ENCODE measurements at places on chromosomes 5 and 9. TPM values are rescaled to one million over a fixed set of nuclear protein-coding genes. Genes with fewer than 3 reads are reported as not detected.

DNA sequence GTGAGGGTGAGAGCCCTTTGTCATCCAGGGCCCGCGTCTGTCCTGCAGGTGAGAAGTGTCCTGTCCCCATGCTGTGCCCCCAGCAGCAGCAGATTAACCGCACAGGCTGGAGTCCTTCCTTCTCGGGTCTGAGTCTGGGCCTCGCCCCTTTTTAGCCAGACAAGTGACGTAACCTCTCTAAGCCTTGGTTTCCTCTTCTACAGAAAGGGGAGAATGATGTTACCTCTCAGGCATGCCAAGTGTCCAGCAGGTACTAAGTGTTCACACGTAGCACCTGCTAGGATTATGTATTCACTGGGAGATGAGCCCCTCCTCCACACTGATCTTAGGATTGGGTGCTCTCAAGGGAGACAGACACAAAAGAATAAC lies 6.9 kb downstream of the NEURL1B start:
- no peak for DNase-seq

HSD17B4 gene
- 170 TPM for total RNA-seq

- DNase-seq, result no peak
Measured at GRCh38 chr5:112604732-112605630, 132.7 kb upstream of the APC start.

KIF20A gene
- total RNA-seq, result 35.2 TPM

DNA sequence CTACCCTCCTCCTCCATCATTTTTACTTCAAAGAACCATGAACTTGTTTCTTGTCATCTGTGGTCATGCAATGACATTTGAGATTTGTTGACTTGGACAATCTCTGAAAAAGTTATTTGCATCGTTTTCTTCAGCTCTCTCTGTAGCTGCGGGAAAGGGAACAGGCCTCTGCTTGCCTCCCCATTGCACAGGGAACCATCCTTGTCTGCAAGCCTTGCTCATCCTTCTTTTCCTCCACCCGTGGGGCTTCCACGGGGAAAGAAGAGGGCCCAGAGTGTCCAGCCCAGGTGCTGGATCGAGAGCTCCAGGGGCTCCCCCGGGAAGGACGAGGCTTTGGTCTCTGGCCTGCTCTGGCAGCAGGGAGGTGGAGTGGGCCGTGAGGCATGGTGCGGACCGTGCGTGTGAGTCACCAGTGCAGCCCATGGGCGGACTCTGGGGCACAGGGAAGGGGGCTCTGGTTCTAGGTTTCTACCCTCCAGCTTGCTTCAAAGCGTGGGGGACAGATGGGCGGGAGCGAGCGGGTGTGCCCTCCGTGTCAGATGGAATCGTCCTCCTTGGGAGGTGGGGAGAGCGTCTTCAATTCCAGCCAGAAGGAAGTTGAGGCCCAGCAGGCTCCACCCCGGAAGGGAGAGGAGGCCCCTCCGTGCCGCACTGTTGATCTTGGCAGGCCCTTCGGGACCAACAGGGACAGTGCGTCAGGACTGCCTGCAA lies 6.0 kb upstream of the IRX4 start:
- DNase-seq, result no peak

DNA sequence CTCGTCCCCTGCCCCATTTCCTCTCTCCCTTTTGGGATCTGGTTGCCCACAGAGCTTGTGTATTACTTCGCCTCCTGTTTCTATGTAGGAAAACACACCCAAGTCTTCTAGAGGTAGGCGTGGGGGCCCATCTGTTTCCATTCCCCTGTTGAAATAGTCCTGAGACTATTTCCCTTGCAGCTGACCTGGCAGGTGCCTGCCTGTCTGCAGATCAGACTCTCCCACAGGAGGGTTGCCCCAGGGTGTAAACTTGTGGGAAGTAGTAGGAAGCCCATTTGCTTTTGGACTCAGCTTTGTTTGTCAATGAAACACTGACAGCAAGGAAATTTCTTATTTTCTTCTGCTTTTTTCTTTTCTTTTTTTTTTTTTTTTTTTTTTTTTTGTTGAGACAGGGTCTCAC lies 16.3 kb upstream of the GARNL3 start:
- no peak for DNase-seq

FBP2 gene
- total RNA-seq, result not detected

GRCh38 chr9:126392662-126393371 lies 66.2 kb downstream of the MVB12B start:
- DNase-seq, result no peak

DNA sequence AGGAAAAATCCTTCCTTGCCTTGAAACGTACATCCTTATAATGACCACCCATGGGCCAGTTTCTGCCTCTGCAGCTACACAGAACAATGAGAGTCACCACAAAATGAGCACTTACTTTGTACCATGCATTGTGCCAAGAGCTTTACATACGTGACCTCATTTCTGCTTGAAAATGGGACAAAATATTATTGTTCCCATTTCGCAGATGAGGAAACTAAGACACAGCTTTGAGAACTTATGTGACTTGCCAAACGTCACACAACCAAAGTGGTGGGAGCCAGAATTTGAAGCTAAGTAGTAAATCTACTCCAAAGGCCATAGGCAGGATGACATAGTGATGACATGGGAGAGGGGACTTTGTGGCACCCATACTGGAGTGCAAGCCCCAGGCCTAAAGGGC lies 34.8 kb upstream of the GRPEL2 start:
- DNase-seq, result no peak

LMNB1 gene
- 67.1 TPM for total RNA-seq

DNA sequence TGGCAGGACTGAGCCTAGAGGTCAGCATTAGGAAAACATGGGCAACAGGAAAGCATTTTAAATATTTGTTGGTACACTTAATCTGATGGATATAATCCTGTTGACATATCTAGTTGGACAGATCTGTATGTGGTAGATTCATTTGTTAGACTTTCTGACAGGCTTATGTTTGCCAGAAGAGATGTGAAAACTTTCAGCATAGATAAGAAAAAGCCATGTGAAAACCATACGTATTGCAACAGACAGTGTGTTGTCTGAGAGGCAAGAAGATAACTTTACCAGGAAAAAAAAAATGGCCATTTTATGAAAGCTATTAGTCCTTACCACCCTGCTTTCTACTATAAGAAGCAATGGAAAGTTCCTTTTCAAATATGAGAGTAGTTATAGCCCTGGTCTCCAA lies 1902.2 kb upstream of the C9orf72 start:
- no peak for DNase-seq

DNA sequence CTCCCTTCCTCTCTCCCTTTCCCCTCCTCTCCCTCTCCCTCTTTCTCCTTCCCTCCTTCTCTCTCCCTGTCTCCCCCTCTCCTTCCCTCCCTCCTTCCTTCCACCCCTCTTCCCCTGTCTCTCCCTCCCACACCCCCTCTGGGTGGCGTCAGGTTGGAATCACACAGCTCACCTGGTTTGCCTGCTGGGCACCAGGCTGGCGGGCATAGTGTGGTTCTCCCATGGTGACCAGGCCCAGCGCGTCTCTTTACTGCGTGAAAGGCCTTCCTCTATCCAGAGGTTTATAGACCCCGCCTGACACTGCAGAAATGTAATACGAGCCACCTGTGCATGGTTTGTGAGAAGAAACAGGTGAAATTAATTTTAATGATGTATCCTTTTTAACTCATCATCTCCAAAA lies 76.2 kb downstream of the MRPL36 start:
- DNase-seq, result no peak

Data from NCI-H460 (cell line).